ENCODE measurements at places on chromosomes 2 and 18. TPM values are rescaled to one million over a fixed set of nuclear protein-coding genes. Genes with fewer than 3 reads are reported as not detected.

SPATA3 gene
- not detected for polyA plus RNA-seq

NBEAL1 gene
- 6.5 TPM for polyA plus RNA-seq

C1GALT1C1L gene
- not detected for polyA plus RNA-seq

CD8B2 gene
- polyA plus RNA-seq = 1.9 TPM

LDLRAD4 gene
- polyA plus RNA-seq = 7.4 TPM
